ENCODE measurements at places on chromosomes 11 and 22.

DNA sequence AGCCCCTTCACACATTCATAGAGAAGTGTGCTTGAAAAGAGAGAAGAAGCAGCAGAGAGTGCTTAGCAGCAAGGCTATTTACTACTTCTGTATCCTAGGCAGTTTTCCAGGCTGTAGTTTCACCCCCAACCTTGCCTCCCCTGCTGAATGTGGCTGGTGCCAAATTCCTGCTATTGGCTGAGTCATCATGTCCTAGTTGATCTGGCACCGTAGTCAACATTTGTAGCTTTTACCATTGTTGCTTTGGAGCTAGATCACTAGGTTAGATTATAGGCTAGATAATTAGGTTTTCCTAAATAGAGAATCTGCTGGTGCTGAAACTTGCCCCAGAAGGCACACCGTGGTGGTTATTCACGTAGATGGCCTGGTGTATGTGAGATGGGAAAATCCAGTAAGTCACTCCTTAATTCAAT lies 32.7 kb downstream of the ARHGAP42 start:
- DNase-seq, result peak; percentile 37

DNA sequence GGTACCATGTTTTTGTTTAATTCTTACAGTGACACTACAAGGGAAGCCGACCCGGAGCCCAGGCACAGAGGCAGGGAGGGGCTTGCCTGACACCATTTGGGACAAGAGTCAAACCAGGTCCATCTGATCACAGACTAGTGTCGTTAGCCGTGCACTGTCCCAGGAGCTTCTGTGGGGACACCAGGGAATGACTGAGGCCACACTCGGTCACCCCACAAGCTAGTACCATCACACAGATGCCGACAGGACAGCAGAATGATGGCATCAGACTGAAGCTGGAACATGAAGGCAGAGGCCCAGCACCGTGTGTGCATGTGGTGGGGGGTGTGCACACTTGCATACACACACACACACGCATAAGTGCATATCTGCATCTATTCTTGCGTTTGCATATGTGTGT lies 61.5 kb upstream of the NECTIN1 start:
- no peak for DNase-seq

DNA sequence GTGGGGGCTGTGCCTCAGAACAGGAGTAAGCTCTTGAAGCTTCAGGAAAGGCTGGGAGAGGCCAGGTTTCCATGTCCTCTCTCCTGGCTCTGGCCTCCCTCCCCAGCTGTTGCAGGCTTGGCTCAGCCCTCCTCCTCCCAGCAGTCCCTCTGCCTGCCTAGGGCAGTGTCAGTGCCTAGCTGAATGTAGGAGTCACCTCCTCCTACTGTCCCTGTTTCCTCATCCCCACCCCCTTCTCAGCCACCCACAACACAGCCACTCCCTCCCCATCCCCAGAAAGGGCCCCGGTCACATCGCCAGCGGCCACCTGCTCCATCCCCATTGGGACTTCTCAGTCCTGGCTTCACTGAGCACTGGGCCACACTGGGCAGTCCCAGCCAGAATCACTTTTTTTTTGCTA lies 2.9 kb upstream of the FBLN1 start:
- no peak for DNase-seq

DNA sequence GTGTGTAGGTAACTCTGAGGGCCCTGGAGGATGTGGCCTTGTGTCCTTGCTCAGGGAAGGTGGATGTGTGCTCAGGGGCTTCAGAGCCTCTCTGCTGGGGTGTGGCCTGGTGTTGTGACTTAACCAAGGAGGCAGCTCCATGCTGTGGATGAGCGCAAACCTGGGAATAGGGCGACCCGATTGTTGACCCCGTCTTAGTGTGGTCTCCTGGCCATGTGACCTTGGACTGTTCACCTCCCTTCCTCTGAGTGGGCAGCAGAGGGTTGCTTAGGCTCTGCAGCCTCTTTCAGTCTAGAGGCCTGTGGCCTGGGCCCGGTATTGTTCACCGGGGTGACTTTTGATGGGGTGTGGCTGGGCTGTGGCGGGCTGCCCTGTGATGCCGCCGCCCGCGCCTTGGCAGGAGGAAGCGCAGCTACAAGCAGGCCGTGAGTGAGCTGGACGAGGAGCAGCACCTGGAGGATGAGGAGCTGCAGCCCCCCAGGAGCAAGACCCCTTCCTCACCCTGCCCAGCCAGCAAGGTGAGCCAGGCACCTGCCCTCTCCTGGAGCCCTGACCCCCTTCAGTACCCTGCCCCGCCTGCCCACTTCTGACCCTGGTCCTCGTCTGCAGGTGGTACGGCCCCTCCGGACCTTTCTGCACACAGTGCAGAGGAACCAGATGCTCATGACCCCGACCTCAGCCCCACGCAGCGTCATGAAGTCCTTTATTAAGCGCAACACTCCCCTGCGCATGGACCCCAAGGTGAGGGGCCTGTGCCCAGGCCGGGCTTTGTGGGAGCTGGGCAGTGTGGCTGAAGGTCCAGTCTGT lies 16.7 kb downstream of the INCENP start:
- DNase-seq, result no peak

DNA sequence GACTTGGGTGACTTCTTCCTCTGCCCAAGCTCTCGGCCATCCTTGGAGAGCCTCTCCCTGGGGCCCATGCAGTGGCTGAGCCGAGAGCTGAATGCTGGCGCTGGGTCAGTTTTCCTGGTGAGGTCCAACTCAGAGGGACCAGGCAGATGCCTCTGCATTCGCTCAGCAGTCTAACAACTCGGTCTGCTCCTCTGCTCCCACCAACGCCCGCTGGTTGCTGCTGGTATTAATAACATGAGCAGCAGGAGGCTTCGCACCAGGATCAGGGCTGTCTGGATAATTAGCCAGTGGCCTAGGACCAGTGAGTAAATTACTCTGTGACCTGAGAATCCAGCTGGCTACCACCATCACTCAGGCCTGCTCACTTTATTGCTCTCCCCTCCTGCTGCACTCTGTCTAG lies 77.7 kb upstream of the FAM181B start:
- DNase-seq, result no peak

- no peak for DNase-seq
These were observed 22.5 kb downstream of the TMPRSS13 start for GRCh38 chr11:117906710-117907109.

- no peak for DNase-seq
These were observed 300.6 kb downstream of the DDX10 start for GRCh38 chr11:108965306-108966001.

GRCh38 chr11:18853086-18853720 lies 61.6 kb upstream of the PTPN5 start:
- no peak for DNase-seq

- DNase-seq, result no peak
These were observed 19.6 kb downstream of the ENTHD1 start for GRCh38 chr22:39873965-39874364.

DNA sequence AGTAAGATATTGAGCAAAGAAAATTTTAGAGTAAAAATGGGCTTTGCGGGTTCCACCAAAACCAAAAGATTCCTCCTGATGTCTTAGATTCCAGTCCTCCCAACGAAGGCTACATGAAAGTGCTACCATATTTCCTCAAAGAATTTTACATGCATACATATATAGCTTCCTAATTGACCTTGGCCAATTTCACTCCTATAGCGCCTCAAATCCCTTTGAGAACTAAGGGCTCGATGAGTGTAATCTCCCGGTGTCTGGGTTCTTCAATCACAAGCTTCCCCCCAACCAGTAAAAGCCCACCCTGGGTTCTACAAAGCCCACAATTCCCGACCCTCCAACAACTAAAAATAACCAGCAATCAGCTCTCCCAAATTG lies 1.2 kb downstream of the SIK3 start:
- no peak for DNase-seq

DNA sequence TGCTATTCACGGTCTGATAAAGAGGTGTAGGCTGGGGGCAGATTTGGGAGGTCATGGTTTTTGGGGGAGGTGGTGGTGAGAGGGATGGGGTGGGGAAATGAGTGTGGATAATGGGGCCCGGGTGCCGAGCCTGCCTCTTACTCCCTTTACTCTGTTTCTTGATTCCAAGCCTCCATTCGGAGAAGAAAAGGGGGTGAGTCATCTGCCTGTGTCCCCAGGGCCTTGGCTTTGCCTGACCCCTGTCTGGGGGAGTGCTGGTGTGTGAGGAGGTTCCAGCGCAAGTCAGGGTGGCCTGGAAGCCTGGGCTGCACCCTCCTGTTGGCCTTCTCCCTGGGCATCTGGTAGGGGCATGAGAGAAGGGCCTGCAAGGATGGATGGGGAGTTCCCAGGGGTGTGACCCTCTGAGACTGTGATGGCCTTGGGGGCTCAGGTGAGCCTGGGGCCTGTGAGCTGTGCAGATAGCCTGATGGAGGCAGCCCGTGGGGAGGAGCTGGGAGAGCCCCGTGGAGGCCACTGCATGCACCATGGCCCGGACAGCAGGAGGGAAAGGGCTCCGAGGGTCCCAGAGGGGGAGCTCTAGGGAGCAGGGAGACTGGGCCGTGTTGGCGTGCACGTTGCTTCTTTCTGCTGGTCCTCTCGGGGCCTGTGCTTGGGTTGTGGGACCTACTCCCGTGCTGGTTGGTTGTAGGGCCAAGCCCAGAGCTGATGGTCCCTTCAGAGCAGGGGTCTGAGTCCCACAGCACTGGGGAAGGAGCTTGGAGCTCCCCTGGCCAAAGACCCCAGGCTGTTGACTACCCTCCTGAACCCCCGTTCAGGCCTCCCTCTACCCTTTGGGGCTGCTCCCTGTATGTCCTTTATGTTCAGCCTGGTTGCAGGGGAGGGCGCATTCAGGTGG lies 26.3 kb upstream of the ACR start:
- no peak for DNase-seq

- no peak for DNase-seq
These were observed 79.2 kb downstream of the TRMU start for GRCh38 chr22:46414704-46415103.

- no peak for DNase-seq
These were observed 6.8 kb downstream of the PYGM start for GRCh38 chr11:64753019-64753379.

DNA sequence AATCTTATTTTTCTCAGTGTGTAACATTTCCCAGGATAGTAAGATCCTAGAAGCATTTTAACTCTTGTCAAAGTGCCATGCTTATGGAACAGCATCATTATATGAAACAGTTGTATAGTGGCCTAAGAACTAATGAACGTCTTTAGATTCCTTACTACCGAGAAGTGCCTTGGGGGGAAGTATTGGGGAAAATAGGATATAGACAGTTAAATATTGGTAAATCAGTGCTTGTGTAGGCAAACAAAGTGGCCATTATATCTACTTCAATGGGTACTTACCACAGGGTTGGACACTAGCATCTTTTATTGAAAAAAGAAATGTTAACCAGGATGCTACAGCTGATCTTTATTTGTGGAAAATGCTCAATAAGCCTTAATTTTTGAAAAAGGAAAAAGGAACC lies 11.3 kb downstream of the FAR1 start:
- DNase-seq, result no peak

DNA sequence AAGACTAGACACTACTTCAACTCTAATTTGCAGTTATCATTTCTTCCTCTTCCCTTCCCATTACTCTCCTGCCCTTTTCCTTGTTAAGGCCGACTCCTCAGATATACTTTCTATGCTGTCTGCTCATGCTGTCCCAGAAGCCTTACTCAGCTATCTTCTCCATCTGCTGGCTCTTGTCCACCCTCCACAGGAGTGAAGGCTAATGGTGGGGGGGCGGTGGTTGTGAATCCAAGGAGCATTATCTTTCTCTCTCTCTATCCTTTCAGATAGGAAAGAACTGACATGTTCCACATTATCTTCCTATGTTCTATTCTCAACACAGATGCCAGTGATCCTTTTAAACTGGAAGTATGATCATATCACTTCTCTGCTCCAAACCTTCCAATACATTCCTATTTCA lies 37.4 kb downstream of the USP28 start:
- DNase-seq, result no peak

GRCh38 chr11:83401506-83402225 lies 115.5 kb upstream of the CCDC90B start:
- no peak for DNase-seq

DNA sequence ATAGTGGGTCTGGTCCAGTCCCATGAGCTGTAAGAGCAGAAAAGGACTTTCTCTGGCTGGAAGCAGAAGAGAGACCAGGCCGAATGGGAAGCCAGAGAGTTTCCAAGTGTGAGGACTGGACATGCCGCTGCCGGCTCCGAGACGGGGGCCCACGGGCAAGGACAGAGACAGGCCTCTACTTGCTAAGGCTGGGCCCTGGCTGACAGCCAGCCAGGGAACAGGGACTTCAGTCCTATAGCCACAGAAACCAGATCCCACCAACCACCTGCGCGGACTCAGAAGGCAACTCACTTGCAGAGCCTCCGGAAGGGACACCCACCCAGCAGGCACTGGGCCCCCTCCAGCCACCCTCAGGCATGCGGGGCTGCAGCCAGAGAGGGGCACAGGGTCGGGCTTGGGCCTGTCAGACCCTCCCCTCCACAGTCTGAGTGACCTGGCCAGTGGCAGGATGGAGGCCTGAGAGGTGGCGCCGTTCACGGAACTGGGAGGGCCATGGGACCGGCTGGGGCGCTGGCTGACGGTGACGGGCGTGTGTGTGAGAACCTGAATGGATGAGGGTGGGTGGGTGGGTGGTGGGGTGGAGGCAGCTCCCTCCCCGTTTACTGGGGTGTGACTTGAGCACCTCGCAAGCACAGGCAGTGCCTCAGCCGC lies 47.8 kb upstream of the A4GALT start:
- DNase-seq, result no peak

DNA sequence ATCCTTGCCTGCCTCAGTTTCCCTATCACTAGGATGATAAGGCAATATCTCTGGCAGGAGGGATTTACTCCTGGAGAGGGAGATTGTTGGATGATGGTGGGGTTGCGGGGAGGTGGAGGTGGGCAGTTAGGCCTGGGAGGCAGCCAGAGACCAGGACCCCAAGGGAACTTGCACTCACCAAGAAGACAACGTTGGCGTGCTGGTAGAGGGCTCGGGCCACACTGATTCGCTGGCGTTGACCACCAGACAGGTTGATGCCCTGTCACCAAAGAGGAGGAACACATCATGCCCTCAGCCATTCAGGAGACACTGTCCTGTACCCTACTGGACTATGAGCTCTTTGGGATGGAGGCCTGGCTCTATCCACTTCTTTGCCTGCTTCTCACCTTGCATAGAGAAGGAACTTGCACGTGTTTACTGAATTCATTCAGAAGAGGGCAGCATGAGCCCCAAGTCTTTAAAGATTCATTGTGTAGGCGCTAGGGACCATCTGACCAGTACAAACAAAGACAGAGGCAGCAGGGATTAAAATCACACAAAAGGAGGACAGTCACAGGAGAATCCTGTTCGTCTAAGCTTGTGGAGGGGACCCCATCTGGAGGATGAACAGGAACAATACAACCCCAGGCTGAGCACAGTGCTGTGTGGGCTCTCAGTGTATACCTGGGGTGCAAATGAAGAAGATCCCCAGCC lies 24.2 kb upstream of the KCNJ11 start:
- DNase-seq, result no peak

GRCh38 chr11:86678823-86679222 lies 6.4 kb upstream of the ME3 start:
- no peak for DNase-seq
